ENCODE measurements at places on chromosomes 4 and X.

- peak; percentile 42 for DNase-seq
Measured at GRCh38 chr4:151045907-151046306, 30.8 kb upstream of the LRBA start.

DNA sequence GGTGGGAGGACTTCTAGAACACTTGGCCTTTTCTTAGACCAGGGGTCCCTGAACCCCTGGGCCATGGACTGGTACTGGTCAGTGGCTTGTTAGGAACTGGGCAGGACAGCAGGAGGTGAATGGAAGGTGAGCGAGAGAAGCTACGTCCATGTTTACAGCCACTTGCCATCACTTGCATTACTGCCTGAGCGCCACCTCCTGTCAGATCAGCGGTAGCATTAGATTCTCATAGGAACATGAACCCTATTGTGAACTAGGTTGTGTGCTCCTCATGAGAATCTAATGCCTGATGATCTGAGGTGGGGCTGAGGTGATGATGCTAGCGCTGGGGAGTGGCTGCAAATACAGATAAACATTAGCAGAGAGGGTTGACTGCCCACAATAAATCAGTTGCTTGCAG lies 100.9 kb upstream of the IGFBP7 start:
- no peak for DNase-seq

- DNase-seq = no peak
Measured at GRCh38 chrX:55213381-55213780, 6.8 kb upstream of the PAGE5 start.

GRCh38 chr4:17511509-17511949 lies 361 bp downstream of the QDPR start:
- DNase-seq = no peak

GRCh38 chr4:185916231-185916630 lies 104.2 kb upstream of the SORBS2 start:
- no peak for DNase-seq

DNA sequence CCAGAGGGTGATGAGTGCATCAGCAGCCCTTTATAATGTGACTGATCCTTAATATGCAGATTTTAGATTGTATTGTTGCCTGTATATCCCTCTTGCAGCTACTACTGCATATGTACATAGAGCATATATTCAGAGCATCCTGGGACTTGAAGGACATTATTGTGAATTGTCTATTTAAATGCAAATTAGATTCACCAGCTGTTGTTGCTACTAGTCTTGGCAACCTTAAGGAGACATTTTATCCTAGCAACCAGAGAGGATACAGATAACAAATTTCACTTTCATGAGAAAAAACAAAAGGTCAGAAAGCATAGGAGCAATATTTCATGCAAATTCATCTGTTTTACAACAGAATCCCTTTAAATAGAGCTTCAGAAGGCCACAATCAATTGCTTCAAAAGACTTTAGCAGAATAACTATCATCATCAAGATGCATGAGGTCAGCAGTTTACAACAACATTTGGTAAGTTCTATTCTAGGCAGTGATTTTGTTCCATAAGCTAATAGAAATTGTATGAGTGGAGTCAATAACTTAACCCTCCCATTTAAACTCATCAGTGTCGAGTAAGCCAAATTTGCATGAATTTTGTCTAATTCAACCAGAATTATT lies 148.6 kb downstream of the GC start:
- DNase-seq = no peak

DNA sequence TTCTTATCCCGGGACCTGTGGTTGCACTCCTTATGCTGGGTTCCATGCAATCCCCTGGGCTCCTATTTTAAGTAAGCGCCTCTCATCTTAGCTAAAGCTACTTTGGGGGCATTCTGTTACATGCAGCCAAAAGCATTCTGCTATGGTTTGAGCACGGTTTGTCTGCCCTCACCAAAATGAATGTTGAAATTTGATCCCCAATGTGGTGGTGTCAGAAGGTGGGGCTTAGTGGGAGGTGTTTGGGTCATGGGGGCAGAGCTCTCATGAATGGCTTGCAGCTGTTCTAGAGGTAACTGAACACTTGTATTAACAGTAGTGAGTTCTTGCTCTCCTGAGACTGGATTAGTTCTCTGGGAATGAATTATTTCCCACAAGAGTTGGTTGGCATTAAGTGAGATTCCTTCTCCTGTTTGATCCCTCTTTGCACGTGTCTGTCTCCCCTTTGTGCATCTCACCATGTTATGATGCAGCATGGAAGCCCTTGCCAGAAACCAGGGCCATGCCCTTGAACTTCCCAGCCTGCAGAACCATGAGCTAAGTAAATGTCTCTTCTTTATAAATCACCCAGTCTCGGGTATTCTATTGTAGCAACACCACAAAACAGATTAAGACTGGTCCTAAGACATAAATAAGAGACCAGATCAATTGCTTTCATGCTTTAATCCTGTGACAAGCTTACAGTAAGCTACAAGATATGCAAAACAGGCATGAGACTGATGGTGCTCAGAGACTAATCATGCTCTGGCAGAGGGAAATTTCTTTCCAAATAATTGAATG lies 141.8 kb downstream of the TSPAN5 start:
- DNase-seq = no peak

- DNase-seq = no peak
Measured at GRCh38 chr4:152289541-152289940, 246.4 kb downstream of the FBXW7 start.
